ENCODE measurements at places on chromosomes 1 and 21.
A peak's percentile ranks its signal among the peaks of the same experiment; 100 is the strongest.

GRCh38 chr1:53615101-53615500, 123.9 kb downstream of the GLIS1 start:
- DNase-seq: no peak

DNA sequence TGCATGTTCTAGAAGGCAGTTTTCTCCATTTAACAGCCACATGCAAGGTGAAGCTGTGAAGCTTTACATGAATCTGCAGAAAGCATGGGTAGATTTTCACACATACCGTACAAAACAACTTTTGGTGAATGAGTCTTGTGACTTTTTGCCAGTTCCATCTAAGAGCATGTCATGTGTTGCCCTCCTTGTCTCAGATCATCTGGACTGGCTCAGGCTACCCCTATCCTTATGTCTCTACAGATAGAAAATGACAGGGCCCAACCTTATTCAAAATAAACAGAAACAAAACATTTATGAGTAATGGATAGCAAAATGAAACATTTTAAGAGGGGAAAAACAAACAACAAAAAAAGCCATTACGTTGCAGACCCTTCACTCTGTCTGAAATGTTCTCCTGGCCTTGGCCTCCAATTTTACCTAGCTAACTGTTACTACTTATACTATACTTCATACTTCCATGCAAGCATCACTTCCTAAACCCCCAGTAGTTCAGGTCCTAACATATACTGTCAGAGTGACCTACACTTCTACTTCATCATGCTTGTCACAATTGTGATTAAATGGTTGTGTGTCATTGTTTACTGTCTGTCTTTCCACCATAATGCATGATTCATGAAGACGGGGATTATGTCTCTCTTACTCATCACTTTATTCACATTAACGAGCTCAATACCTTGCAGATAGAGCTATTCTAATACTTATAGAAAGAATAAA, 39.0 kb downstream of the LRRC8C start:
- DNase-seq: no peak

GRCh38 chr1:47420547-47420946, 4.5 kb downstream of the FOXE3 start:
- DNase-seq: no peak

DNA sequence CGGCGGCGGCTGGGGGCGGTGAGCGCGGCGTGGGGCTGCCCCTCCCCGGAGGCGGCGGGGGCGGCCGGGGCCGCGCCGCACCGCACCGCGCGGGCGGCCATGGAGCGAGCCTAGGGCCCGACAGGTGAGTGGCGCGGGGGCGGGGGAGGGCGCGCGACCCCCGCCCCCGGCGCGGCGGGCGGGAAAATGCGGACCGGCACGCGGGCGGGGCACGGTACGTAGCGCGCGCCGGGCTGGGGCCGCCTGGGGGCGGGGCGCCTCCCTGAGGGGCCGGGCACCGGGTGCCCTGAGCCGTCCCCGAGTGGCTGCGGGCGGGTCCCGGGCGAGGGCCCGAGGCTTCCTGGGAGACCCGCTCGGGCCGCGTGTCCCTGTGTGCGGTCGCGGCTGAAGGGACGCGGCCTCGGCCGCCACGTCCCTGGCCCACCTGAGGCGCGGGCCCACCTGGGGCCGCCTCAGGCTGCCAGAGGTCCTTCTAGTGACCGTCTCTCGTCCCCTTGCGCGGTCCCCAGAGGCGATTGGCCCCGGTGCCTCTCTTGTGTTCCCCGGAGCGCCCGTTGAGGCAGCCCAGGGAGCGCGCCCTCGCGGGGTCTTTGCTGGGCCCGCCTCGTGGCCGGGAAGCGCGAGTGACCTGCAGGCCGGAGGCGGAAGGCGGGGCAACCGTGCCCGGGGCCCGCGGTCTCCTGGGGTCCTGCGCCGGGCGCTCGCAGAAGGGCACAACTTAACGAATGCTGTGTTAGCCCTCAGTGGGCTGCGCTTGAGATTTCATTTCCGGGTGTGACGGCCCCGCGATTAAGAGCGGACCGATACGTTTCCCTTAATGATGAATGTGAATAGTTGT, 500 bp downstream of the FAM20B start:
- peak; percentile 57 for DNase-seq

GRCh38 chr1:19804831-19805251, 5.1 kb upstream of the TMCO4 start:
- no peak for DNase-seq

DNA sequence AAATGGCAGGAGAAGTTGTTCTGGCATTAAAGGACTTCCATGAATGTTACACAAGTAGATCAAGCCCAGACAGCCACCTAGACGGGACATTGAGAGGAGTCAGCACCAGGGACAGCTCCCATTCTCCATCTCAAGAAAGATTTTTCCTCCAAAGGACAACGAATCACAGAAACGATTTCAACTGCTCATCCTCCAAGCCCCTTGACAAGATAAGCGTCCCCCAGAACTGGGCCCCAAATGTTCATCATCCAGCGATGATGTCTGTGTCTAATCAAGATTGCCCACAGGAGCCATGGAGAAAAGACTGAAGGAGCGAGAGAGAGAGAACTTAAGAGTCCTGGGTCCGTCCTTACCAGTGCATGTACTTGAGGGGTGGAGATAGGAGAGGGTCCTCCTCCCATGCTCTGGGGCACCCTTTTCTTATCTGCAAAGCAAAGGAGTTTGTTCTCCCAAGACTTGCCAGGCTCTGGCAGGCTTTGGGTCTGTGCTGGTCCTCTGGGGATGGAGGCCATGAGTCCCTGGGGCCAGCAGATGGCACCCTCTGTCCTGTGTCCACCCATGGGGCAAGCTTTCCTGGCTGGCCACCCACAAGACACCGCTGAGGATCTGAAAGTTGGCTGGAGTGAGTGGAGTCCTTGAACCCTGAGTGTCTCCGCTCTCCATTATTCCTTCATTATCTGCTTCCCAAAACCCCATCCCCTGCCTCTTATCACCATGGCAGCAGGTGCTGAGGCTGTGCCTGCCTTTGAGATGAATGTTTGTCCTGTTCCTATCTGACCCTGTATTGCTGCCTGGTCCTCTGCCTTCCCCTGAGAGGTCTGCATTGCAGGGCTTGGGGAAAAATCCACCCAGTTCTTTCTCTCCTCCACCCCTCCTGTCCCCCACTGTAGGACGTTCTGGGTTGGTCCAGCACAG, 164.6 kb downstream of the ACTL8 start:
- no peak for DNase-seq

GRCh38 chr1:21861602-21862429, 49.8 kb downstream of the LDLRAD2 start:
- no peak for DNase-seq

DNA sequence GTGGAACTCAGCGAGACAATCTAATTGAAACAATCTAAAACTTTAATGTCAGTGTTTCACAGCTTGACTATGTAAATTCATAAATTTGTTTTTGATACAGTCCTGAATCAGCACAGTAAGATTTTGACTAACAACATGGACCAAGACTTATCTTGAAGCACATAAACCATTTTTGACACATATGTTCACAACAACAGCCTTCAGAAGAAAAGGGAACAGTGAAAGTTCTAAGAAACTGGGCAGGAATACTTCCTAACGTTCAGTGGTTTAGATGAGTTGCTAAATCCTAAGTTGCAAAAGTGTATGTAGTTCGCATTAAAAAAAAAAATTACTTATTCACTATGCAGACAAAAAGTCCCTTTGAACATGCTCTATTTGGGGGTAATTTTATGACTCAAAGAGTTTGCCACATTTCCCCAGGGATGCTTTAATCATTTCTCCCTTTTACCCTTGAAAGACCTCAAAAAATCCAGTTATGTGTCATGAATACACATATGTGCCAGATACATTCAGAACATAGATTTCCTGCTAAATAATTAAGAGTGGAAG, 120.2 kb downstream of the MRPL39 start:
- no peak for DNase-seq

DNA sequence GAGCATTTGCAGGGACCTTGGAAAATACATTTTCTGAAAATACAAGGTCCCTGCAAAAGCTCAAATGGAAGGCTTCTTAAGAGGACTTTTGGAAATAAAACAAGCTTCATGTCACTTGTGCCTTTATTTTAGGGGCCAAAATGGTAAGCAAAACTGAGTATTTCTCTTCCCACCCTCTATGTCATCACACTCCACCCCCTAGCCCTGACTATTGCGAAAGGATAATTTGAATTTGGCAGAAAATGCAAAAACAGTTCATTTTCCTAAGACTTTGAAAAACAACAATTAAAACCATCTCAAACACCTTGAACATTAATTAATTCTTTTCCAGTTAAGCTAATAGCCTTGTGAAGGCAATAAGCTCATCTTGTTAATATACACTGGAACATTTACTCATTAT, 201.7 kb downstream of the TM2D1 start:
- no peak for DNase-seq

- DNase-seq: no peak
Observed at GRCh38 chr1:15330028-15330427, 79.7 kb upstream of the EFHD2 start.

DNA sequence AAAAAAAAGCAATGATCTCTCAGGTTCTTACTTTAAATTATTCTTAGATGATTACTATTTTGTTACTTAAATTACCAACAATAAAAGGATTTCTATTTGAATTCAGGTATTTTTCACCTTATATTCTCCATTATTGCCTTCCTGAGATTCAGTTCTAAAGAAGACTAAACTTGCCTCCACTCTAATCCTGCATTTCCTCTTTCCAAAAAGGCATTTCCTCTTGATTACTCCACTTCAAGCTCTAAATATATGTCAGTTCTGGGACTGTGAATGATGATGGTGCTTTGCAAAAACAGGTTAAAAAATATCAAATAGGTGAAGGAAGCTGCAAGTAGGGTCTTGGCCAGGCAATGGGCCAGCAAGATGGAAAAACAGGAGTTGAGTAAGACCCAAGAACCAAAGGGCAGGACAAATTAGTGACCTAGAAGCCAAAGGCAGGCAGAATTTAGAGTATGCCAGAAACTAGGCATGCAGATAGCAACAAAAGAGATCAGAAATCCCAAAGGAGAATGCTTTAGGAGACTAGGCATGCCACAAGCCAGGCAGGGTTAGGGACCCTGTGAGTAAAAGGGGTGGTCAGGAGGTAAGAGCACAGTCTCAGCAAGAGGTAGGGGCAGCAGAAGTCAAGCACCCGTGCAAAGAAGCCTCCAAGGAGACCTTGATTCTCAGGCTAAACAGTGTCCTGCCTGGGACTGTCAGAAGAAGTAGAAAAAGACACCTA, 11.3 kb upstream of the DIPK1A start:
- no peak for DNase-seq

DNA sequence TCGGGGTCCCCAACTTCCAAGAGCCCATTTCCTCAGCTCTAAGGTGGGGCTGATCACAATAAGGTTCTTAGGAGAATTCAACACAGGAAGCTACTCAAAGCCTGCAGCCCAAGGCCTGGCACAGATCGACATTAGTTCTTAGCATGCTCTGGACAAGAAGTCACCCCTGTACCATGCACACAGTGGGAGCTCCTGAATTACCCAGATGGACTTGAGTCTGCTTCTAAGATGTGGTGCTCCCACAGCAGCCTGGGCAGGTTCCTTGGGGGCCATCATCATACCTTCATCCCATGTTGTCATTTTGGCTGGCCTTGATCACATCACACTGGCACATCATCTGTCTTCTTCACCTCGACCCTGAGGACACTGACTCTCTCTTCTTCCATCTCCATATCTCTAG, 153.3 kb upstream of the VAMP3 start:
- no peak for DNase-seq
